EH (cell line): ENCODE measurements at places on chromosomes 2 and 18.
A peak's percentile ranks its signal among the peaks of the same experiment; 100 is the strongest.

GRCh38 chr2:109062859-109063700 lies 65.9 kb upstream of the SH3RF3 start:
- DNase-seq: no peak

- no peak for DNase-seq
These were observed 47.6 kb upstream of the HAAO start for GRCh38 chr2:42839809-42840501.

GRCh38 chr2:155318710-155319109 lies 620.2 kb downstream of the KCNJ3 start:
- DNase-seq: no peak

- DNase-seq: no peak
These were observed 190.2 kb downstream of the GBX2 start for GRCh38 chr2:235978022-235978421.

GRCh38 chr2:127379712-127380355 lies 7.9 kb downstream of the MAP3K2 start:
- DNase-seq: no peak

GRCh38 chr18:79378536-79379250 lies 17.0 kb upstream of the NFATC1 start:
- peak; percentile 75 for DNase-seq

DNA sequence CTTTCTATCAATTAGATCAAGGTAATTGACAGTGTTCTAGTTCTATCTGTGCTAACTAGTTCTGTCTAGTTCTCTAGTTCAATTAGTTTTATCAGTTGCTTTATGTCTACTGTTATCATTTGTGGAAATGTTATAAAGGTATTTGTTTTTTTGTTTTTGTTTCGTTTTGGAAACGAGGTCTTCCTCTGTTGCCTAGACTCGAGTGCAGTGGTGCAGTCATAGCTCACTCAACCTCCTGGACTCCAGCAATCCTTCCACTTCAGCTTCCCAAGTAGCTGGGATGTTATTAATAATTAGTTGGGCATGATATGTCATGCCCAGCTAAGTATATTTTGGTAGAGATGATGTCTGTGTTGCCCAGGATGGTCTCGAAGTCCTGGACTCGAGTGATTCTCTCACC lies 1682.8 kb upstream of the LRRTM1 start:
- no peak for DNase-seq
